Uterus (tissue), 4 donors: ENCODE measurements at places on chromosomes 3 and 15. TPM values are rescaled to one million over a fixed set of nuclear protein-coding genes. Genes with fewer than 3 reads are reported as not detected.

DNA sequence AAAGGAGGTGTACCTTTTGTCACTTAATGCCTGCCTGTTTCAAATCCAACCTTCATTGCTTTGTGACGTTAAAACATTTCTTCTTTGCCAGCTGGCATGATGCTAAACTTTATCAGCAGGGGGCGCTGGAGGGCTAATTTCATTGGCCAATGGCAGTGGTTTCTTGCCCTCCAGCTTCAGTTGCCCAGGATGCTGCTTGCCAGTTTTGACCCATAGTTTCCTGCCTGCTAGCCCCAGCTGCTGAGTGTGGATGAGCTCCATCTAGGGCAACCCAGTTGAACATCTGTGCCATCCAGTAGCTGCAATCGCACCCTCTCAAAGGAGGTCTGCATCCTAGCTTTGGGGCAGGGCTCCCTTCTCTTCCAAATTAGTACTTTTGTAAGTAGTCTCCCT lies 22.1 kb downstream of the ACKR2 start:
- no peaks in the 10 kb centered on the region for H3K36me3 ChIP-seq
- H3K27me3 ChIP-seq, result no peaks in the 10 kb centered on the region
- H3K4me3 ChIP-seq, result no peak overlapping the region
- no peak overlapping the region for H3K27ac ChIP-seq
- H3K4me1 ChIP-seq, result no peaks in the 10 kb centered on the region

ZNF860 gene
- 1.2 TPM for total RNA-seq

SLC28A1 gene
- total RNA-seq, result 0.21 TPM

- no peaks in the 10 kb centered on the region for H3K36me3 ChIP-seq
- no peaks in the 10 kb centered on the region for H3K27me3 ChIP-seq
- no peak for DNase-seq
- no peak overlapping the region for H3K27ac ChIP-seq
Measured at GRCh38 chr15:92623435-92623834, 32.1 kb downstream of the FAM174B start.

DNA sequence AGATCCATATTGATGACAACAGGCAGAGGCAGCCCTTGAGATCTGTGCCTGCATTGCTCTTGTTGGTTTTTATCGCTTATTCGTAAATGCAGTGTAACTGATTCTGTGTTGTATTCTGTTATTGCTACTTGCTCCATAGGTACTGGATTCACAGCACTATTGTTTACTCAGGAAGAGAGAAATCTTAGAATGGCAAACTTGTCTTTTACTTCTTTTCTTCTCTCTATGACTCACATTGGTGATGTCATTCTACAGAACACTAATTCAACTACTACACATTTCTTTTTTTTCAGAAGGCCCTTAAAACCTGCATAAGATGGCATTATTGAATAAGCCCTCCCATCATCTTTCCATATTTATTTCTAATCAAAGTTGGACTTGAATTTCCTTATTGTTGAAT lies 201.0 kb upstream of the GBE1 start:
- no peaks in the 10 kb centered on the region for H3K27me3 ChIP-seq
- H3K27ac ChIP-seq, result no peak overlapping the region
- H3K4me3 ChIP-seq, result no peak overlapping the region
- no peaks in the 10 kb centered on the region for H3K4me1 ChIP-seq
- DNase-seq, result no peak

GRCh38 chr3:197010556-197011351 lies 18.9 kb downstream of the MELTF start:
- no peaks in the 10 kb centered on the region for H3K36me3 ChIP-seq
- no peak overlapping the region for H3K27ac ChIP-seq
- DNase-seq, result no peak
- no peaks in the 10 kb centered on the region for H3K4me1 ChIP-seq

DNA sequence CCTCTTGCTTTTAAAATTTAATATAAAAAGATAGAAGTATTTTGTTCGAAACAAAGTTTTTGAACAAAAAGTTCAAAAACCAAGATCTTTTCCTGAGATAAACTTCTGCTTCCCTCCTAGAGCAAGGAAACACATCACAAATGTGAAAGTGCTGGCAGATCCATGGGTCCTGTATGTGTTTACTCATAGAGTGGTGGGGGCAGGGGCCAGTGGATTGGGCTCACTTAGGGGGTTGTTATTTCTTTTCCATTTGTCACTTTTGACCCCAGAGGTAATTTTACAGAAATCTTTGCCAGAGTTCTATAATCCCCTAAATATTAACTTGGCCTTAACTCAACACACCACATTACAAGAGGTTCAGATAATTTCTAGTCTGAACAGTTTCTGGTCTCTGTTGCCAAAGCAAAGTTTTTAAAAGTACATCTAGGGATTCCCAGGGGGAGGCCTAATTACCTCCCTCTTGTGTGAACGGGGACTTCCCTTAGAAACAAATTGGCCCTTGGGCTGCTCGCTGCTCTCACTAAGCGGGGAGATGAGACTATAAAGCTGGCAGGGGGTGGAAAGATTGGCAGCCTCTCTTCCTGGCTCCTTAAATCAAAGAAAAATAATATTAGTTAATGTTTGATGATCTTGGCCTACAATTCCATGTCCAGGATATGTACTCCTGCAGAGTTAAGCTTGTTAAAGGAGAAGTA lies 66.8 kb upstream of the PTX3 start:
- DNase-seq, result no peak
- no peak overlapping the region for H3K27ac ChIP-seq
- no peak overlapping the region for H3K4me3 ChIP-seq

NR1I2 gene
- not detected for total RNA-seq

- no peak for DNase-seq
- no peaks in the 10 kb centered on the region for H3K36me3 ChIP-seq
- H3K4me1 ChIP-seq, result no peaks in the 10 kb centered on the region
- no peak overlapping the region for H3K27ac ChIP-seq
- no peak overlapping the region for H3K4me3 ChIP-seq
- no peaks in the 10 kb centered on the region for H3K27me3 ChIP-seq
Measured at GRCh38 chr3:100429187-100429716, 27.9 kb downstream of the LNP1 start.

DNA sequence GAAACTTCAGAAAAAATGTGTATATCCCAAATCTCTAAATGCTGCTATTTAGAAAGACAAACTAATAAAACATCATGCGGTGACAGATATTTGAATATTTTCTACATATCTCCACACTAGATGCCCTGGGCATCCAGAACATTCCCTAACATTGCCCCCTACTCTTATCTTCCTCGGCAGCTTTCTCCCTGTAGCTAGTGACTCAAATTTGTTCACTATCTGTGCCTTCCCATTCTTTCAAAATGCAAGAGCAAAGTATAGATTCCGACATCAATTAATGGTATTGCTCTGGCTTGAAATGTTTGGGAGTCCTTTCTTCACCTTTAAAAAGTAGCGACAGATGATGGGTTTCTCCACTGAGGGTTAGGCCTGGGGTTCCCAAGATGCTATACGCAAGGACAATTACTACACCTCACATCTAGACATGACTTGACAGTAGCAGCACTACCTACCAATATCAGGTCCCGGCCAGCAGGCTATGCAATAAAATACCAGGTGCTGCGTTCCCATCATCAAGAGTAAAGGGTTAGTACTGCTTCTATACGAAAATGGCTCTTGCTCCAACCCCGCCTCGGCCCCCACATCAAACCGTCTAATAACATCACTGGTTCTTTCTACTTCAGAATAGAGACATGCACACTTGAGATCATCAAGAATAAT lies 631 bp downstream of the UBR1 start:
- no peak for DNase-seq
- H3K4me1 ChIP-seq, result no peaks in the 10 kb centered on the region
- H3K36me3 ChIP-seq, result no peaks in the 10 kb centered on the region

PGBD4 gene
- total RNA-seq, result 1.4 TPM

GRCh38 chr15:83695901-83696425 lies 42.0 kb downstream of the ADAMTSL3 start:
- H3K27me3 ChIP-seq, result no peaks in the 10 kb centered on the region
- DNase-seq, result no peak
- H3K4me1 ChIP-seq, result peaks cover 8% of the 10 kb centered on the region
- no peaks in the 10 kb centered on the region for H3K36me3 ChIP-seq
- no peak overlapping the region for H3K4me3 ChIP-seq
- H3K27ac ChIP-seq, result peak overlapping the region; percentile 69

- H3K4me1 ChIP-seq, result no peaks in the 10 kb centered on the region
- DNase-seq, result no peak
- H3K27me3 ChIP-seq, result no peaks in the 10 kb centered on the region
- H3K27ac ChIP-seq, result no peak overlapping the region
- H3K4me3 ChIP-seq, result no peak overlapping the region
Measured at GRCh38 chr3:2931265-2931664, 178.9 kb downstream of the IL5RA start.

IL20RB gene
- not detected for total RNA-seq

- H3K4me3 ChIP-seq, result no peak overlapping the region
- no peaks in the 10 kb centered on the region for H3K27me3 ChIP-seq
- DNase-seq, result peak; percentile 41
- no peaks in the 10 kb centered on the region for H3K36me3 ChIP-seq
- peak overlapping the region; percentile 69 for H3K27ac ChIP-seq
Measured at GRCh38 chr3:11438646-11439045, 166.4 kb downstream of the ATG7 start.

LMAN1L gene
- total RNA-seq, result not detected

GRCh38 chr3:126543457-126544061 lies 15.2 kb downstream of the C3orf22 start:
- no peaks in the 10 kb centered on the region for H3K36me3 ChIP-seq
- no peaks in the 10 kb centered on the region for H3K4me1 ChIP-seq
- H3K27me3 ChIP-seq, result no peaks in the 10 kb centered on the region
- H3K4me3 ChIP-seq, result no peak overlapping the region

- H3K4me1 ChIP-seq, result no peaks in the 10 kb centered on the region
- DNase-seq, result no peak
- H3K27ac ChIP-seq, result no peak overlapping the region
- H3K36me3 ChIP-seq, result no peaks in the 10 kb centered on the region
Measured at GRCh38 chr3:121663171-121663847, 2.6 kb upstream of the HCLS1 start.

- no peaks in the 10 kb centered on the region for H3K4me1 ChIP-seq
- H3K27ac ChIP-seq, result no peak overlapping the region
- no peak overlapping the region for H3K4me3 ChIP-seq
- no peaks in the 10 kb centered on the region for H3K36me3 ChIP-seq
Measured at GRCh38 chr3:2511356-2511755, 412.7 kb downstream of the CNTN4 start.

DNA sequence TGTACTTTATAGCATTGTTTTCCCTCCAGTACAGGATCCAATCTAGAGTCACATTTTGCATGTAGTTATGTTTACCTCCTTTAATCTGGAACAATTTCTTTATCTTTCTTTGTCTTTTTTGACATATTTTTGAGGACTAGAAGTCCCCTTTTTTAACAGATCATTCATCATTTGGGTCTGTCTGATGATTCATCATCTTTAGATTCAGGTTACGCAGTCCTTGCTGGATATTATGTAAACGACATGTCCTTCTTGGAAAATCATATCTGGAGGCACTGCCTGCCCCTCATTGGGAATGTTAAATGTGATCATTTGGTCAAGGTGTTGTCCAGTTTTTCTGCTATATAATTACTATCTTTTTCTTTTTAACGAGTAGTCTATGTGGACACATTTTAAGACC lies 18.3 kb downstream of the TGM4 start:
- DNase-seq, result no peak
- H3K27ac ChIP-seq, result no peak overlapping the region
- H3K4me1 ChIP-seq, result no peaks in the 10 kb centered on the region

DNA sequence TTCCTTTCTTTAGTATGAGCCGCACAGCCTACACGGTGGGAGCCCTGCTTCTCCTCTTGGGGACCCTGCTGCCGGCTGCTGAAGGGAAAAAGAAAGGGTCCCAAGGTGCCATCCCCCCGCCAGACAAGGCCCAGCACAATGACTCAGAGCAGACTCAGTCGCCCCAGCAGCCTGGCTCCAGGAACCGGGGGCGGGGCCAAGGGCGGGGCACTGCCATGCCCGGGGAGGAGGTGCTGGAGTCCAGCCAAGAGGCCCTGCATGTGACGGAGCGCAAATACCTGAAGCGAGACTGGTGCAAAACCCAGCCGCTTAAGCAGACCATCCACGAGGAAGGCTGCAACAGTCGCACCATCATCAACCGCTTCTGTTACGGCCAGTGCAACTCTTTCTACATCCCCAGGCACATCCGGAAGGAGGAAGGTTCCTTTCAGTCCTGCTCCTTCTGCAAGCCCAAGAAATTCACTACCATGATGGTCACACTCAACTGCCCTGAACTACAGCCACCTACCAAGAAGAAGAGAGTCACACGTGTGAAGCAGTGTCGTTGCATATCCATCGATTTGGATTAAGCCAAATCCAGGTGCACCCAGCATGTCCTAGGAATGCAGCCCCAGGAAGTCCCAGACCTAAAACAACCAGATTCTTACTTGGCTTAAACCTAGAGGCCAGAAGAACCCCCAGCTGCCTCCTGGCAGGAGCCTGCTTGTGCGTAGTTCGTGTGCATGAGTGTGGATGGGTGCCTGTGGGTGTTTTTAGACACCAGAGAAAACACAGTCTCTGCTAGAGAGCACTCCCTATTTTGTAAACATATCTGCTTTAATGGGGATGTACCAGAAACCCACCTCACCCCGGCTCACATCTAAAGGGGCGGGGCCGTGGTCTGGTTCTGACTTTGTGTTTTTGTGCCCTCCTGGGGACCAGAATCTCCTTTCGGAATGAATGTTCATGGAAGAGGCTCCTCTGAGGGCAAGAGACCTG lies 13.2 kb downstream of the GREM1 start:
- no peaks in the 10 kb centered on the region for H3K27me3 ChIP-seq
- H3K4me3 ChIP-seq, result no peak overlapping the region
- no peaks in the 10 kb centered on the region for H3K36me3 ChIP-seq
- H3K27ac ChIP-seq, result no peak overlapping the region
- H3K4me1 ChIP-seq, result no peaks in the 10 kb centered on the region

MAGI1 gene
- total RNA-seq, result 7.6 TPM

- no peak overlapping the region for H3K27ac ChIP-seq
- H3K4me1 ChIP-seq, result no peaks in the 10 kb centered on the region
- no peak overlapping the region for H3K4me3 ChIP-seq
- no peak for DNase-seq
- H3K27me3 ChIP-seq, result no peaks in the 10 kb centered on the region
Measured at GRCh38 chr3:142844339-142844977, 44.4 kb downstream of the PCOLCE2 start.

GRCh38 chr15:48868536-48868935 lies 9.4 kb upstream of the EID1 start:
- no peak overlapping the region for H3K27ac ChIP-seq
- H3K4me1 ChIP-seq, result no peaks in the 10 kb centered on the region
- DNase-seq, result no peak
- H3K27me3 ChIP-seq, result no peaks in the 10 kb centered on the region
- H3K36me3 ChIP-seq, result no peaks in the 10 kb centered on the region

GRCh38 chr3:111781561-111782446 lies 77.3 kb upstream of the PHLDB2 start:
- H3K4me3 ChIP-seq, result no peak overlapping the region
- H3K27me3 ChIP-seq, result no peaks in the 10 kb centered on the region
- H3K4me1 ChIP-seq, result no peaks in the 10 kb centered on the region
- no peaks in the 10 kb centered on the region for H3K36me3 ChIP-seq
